Body of pancreas (tissue), 4 donors: ENCODE measurements at places on chromosomes 2 and 18.

- no peak for DNase-seq
These were observed 29.5 kb downstream of the RNF144A start for GRCh38 chr2:6946722-6947121.

DNA sequence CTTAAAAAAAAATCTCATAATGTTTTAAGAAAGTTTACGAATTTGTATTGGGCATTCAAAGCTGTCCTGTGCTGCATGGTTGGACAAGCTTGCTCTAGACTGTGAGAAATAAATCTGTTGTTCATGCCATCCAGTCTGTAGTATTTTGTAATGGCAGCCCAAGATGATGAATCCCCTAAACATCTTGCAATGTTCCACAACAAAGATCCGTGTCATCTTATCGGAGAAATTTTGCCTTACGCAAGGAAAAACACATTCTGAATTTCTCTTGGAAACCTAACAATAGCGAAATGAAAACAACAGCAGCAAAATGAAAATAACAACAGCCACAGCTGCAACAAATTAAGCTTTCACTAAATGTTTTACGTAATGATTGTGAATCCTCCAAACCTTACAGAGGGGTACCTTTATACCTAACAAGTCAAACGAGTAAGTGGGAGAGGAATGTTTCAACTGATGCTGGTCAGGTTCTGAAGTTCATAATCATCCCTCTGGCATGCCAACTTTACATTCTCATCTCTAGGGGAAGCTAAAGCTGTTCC lies 76.1 kb upstream of the RNU4ATAC start:
- no peak for DNase-seq

DNA sequence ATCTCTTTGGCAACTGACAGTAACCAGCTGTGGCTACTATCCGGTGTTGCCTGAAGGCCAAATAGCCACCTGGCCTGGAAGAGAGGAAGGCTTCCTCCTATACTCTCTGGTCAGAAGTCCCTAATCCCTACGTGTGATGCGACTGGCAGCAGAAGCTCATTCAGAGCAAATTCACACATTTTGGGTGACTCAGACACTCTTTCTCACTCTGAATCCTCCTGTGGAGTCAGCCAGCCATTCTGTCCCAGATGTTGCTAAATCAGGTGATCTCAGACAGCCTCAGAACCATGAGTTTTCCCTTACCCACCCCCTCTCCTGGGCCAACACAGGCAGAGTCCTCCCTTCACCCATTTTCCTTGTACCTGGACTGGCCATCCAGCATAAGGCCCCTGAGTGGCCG lies 34.7 kb downstream of the CFAP53 start:
- DNase-seq, result no peak

DNA sequence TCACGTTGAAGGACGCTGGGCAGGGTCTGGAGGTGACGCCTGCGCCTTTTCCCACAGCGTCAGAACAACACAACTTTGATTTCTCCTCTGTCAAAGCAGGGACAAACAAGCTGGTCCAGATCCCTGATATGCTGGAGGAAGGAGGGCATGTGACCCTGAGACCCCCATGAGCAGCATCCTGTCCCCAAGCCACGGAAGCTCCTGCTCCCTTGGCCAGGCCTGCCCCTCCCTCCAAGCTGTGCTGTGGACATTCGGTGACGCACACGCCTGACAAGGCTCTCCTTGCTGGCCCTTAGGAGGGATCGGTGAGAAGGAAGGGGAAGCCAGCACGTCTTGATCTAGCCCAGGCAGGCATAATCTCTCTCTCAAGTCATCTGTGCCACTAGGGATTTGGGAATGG lies 11.3 kb downstream of the MLPH start:
- DNase-seq, result no peak

- DNase-seq, result no peak
These were observed 26.8 kb upstream of the E2F6 start for GRCh38 chr2:11492720-11493119.

- no peak for DNase-seq
These were observed 146.3 kb upstream of the RIOK3 start for GRCh38 chr18:23306822-23307221.

- peak; percentile 23 for DNase-seq
These were observed 32.0 kb downstream of the SLC14A1 start for GRCh38 chr18:45755934-45756333.

DNA sequence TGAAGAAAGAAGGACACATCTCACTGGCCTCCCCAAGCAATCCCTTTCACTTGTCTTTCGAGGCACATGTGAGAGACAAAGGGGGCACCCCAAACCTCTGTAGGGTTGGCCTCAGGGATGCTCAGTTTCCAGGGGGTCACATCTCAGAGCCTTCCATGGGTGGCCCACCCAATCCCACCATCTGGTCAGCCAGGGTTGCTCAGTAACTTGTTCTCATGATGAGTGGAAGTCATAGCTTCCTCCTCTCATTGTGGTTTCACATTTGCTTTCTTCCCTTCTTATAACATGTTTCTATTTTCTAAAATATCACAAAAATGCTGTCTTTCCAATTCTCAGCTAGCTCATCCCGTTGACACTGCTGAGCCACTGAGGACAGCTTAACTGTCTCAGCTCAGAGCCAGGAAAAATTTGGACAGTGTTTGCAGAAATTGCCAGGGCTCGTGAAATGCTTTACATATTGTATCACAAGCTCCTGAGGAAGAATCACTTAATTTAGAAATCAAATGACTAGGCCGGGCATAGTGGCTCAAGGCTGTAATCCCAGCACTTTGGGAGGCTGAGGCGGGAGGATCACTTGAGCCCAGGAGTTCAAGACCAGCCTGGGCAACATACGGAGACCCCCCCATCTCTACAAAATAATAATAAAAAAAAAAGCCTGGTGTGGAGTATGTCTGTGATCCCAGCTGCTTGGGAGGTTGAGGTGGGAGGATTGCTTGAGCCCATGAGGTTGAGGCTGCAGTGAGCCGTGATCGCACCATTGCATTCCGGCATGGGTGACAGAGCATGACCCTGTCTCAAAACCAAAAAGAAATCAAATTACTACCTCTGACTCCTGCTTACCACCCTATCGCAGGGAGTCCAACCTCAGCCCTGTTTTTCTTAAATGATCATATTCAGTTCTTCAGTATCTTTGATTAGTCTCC lies 129.3 kb downstream of the PRKCE start:
- DNase-seq, result no peak

DNA sequence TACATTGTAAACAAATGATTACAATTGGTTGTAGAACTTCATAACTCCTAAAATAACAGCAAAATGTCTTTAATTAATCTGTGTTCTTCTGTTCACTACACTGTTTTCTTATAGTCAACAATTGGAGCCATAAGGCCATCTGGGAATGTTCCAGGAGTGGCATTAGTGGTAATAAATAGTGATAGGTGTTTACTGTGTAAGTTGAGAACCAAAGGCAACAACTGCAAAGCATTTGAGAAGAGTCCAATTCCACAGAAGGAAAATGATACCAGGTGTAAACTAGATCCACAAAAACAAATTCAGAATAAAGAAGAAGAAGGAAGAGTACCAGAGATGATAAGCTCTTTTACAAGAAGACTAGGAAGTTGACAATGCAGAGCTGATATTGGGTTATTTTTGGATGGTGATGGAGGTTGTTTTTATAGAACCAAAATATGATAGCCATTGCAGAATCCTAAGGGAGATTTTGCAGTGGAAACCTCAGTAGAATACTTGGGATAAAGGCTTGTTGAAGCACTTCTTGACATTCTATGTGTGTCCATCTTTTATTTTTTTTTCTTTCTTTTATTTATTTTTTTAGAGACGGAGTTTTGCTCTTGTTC lies 52.9 kb downstream of the ANTXR1 start:
- DNase-seq, result no peak

- DNase-seq, result no peak
These were observed 84.9 kb downstream of the ACKR3 start for GRCh38 chr2:236654496-236654895.

GRCh38 chr2:199692489-199692888 lies 158.5 kb downstream of the FTCDNL1 start:
- DNase-seq, result peak; percentile 31

- DNase-seq, result no peak
These were observed 72.5 kb upstream of the CYP26B1 start for GRCh38 chr2:72220170-72220569.

- no peak for DNase-seq
These were observed 61.6 kb upstream of the HPCAL1 start for GRCh38 chr2:10240911-10241610.

DNA sequence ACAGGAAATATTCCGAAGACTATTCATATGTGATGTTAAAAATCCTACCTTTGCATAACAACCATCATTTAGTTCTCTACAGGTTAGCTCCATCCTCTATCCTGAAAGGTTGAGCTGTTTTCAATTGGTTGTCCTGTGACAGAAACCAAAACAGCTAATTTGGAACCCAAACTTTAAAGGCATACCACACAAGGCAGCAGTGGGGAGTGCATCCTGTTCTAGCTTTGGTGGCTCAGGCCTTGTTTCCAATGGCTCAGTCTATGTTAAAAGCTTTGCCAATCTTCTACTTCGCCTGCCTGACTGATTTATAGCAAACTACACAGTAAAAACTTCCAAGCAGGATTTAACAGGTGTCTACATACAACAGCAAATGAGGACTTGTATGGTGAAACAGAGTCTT lies 3.2 kb downstream of the CD226 start:
- DNase-seq, result no peak

GRCh38 chr2:95060446-95061118 lies 35.1 kb downstream of the MAL start:
- no peak for DNase-seq

DNA sequence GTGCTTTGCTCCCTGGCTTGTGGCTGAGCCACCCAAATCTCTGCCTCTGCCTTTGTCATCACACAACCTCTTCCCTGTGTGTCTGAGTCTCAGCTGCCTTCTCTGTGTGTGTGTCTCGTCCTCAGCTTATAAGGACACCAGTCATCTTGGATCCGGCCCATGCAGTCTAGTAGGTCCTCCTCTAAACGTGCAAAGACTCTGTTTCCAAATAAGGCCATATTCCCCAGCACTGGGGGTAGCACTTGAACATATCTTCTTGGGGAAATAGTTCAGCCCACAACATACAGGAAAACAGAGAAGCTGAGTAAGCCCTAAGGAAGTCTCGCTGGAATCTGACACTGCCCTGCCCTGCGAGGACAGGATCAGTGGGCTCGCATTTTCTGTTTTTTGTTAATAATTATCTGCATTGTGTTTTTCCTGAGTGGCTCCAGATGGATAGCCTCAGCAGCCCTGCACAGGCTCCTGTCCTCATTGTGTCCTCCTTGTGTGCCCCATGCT lies 42.1 kb downstream of the MTCL1 start:
- DNase-seq, result no peak

DNA sequence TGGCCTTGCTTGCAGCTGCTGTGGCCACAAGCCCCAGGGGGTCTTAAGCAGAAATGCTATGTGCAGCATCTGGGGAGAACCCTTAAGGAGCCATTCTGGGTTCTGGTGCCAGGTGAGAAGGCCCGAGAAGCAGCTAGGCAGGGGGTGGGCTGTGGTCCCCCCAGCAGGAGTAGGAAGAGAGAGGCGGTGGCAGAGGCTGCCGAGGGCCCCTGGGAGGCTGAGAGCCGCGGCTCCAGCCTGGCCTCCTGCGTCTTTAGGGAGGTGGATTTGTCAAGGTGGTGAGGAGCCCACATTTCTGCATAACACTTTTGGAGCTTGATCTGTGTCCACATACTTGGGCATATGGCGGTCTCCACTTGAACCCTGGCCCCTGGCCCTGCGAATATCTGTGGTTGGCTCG lies 196.5 kb downstream of the TWIST2 start:
- DNase-seq, result no peak

- DNase-seq, result no peak
These were observed 230.9 kb upstream of the ZSWIM2 start for GRCh38 chr2:187079901-187080300.

GRCh38 chr18:8952769-8953760 lies 149.4 kb upstream of the NDUFV2 start:
- peak; percentile 13 for DNase-seq

DNA sequence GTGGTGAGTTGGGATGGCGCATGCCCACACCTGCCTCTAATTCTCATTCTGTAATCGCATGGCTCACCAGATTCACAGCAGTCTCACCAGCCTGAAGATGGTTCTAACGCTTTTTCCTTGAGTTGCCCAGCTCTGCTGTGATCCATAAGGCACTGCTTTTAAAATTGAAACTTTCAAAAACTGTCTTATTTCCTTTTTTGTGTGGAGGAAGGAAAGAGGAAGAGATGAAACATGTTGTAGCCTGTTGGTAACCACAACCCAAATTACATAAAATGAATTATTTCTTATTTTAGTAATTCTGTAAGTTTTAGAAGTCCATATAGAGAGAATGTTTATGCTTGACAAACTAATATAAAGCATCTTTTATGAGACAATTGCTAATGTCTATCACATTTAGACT lies 165.4 kb downstream of the RBM43 start:
- DNase-seq, result no peak

- peak; percentile 84 for DNase-seq
These were observed 1.7 kb upstream of the SMAD7 start for GRCh38 chr18:48952287-48953103.

DNA sequence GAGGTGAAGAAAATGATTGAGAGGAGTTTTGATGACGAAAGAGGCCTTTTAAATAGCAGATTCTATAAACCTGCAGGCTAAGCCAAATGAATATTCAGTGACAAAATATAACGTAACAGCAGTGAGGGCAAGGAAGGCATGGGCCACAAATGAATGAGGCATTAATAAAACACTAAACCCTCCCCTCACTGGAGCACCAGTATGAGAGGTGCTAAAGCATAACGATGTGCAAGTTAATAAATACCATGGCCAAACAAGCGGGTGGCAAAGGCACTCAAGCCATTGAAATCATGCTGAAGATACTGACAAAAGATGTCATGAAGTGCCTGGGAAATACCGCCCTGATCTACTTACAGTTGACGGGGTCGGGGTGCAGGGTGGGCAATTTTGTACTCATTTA lies 30.2 kb upstream of the LONRF2 start:
- no peak for DNase-seq

DNA sequence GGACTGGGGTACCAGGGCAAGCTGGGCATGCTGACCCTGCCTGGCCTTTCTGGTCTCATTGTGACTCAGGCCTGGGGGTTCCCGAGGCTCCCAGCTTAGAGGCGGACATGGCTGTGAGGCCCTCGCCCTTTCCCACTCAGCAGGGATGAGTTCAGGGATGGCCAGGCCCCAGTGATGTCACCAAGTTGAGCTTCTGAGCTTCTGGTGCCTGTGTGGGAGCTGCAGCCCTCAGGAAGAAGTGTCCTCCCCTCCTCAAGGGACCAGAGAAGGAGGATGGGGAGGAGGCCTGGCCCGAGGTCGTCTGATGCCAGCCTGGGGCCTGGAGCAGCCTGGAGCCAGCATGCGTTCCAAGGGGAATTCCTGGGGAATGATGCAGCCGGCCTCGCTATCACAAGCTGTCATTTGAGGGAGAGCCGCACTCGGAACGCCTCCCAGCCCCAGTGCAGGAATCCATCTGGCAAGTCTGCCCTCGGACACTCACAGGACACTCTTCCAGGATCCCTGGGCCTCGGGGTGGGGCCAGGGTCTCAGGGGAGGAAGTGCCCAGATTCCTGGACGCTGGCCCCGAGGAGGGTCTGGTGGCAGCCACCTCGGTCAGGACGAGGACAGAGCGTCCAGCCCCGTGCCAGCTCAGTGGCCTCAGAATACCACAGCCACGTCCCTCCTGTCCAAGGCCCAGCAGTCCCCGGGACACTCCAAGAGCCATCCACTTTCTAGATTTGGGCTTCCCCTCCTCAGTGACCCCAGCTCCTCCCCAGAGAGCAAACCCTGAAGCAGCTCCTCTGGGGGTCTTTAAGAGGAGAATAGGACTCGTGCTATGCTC lies 61.2 kb upstream of the GPC1 start:
- peak; percentile 58 for DNase-seq

- no peak for DNase-seq
These were observed 153.2 kb upstream of the TTC39C start for GRCh38 chr18:23861326-23861725.
